ENCODE measurements at places on chromosomes 11 and 22.

DNA sequence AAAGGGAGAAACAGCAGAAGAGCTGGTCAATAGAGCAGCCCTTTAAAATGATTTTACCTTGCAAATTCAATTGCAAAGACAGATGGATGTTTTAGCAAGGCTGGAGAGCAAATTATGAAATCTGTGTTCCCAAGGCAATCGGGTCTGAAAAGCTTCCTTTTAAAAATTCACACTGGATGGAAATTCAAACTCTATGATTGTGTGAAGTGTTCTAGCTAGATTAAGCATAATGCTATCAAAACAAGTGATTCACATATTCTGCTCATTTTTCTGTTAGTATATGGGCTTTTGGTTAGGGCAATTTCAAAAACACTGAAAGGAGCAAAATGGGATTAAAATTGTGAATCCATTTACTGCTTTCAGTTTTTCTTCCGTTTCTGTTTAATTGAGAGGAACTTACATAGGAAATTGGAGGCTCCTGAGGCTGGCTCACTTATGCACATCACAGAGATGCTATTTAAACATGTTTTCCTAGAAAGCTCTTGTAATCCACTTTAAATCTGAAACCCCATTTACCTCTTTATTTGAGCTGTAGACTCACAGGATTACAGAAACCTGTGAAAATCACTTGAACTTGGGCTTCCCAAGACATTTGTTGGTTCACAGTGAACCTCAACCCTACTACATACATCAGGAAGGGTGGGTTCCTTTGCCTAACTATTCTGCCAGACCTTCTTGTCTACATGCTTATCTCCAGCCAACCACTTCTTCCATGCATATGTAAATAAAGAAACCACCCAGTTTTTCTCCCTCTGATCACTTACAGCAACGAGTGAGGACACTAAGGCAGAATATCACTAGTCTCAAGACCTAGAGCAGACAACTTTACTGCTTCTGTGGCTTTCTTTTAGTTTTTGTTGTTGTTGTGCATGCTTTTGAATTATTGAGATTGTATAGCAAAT, 201.9 kb upstream of the PITPNB start:
- no peak for DNase-seq

GRCh38 chr11:76030968-76031590, 175.2 kb downstream of the WNT11 start:
- no peak for DNase-seq

DNA sequence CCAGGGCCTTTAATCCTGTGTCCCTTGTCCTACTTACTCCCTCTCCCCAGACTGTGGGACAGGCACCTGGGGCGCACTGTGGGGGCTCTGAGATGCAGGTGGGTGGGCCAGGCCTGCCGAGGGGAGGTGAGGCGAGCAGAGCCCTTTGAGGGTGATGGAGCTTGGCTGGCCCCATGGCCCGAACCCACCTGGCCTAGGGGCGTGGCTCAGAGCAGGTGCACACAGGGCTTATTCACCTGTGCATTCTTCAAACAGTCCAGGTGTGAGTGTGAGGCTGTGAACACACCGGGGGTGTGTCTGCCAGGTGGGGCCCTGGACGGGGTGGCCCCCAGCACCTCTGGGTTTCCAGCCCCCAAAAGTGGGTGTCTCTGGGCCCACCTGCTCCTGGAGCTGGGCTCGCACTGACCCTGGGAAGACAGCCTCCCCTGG, 9.0 kb upstream of the MUC5AC start:
- no peak for DNase-seq

DNA sequence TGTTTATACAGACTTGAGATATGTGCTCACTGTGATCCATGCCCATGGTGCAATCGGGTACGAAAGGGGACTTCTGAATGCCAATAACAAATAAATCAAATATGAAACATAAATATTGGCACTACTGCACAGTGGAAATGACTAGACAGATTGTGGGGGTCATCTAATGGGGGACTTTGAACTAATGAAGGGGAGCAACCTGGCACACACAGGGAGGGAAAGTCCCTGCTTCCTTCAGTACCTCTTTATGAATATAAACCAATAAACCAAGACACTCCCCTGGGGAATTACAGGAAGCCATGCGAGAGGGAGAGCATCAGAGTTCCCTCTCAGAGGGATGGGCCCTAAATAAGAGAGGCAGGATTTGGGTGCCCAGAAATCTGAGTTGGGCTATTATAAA, 21.1 kb downstream of the MIF start:
- no peak for DNase-seq

DNA sequence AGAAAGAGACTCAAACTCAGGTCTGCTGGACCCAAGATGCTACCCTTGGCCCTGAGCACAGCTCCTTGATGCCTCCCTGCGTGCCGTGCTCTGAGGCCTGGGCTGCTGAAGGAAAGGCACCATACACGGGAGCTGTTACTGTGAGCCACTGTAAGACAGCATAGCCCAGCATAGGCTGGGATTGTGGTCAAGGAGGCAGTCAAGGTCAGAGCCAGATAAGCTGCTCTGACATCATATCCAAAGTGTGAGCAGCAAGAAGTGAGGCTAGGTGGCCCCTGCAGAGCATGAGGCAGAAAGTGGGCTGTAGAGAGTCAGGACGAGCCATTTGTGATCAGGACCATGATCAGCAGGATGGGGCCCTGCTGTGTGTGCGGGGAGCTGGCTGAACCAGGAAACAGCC, 7.7 kb downstream of the SLC22A8 start:
- no peak for DNase-seq

DNA sequence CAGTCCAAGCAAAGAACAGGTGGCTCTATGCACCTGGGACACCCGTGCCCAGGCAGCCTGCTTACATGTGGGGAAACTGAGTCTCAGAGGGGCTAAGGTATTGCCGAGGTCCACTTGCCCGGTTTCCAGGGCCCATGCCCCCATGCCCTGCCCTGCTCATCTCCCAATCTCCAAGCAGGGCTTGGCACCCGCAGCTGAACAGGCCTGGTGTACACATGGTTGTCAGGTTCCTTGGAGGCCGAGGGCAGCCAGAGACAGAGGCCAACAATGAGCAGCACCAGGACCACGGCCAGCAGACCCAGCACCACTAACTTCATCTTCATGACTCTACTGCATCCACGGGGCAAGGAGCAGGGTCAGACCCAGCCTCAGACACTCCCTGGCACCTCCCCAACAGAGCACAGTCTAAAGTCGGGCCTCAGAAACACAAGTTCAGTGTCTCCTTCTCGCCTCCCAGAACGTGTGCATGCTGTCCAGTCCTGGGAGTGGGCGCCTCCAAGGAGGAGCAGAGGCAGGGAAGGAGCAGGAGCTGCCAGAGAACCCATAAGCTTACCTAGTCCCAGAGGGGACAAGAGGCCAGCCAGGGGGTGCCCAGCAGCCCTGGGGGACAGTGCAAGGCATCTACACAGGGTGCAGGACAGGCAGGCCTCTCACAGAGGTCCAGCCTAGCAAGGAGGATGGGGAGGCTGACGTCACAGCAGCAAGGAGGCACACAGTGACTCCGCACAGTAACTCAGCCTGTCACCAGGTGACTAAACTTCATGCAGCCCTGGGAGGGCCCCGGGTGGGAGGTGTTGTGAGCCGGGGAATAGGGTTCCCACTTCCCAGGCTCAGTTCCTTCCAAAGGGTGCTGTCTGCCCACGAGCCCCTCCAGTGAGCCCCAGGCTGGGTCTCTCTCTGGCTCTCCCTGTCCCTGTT, 20.2 kb upstream of the RGL4 start:
- DNase-seq, result no peak

GRCh38 chr11:87597725-87598124, 560.0 kb downstream of the TMEM135 start:
- no peak for DNase-seq

GRCh38 chr11:74470526-74470925, 3.2 kb upstream of the KCNE3 start:
- DNase-seq, result no peak

- no peak for DNase-seq
Observed at GRCh38 chr11:83282084-83282716, 4.0 kb downstream of the CCDC90B start.

- DNase-seq, result no peak
Observed at GRCh38 chr22:49678842-49679170, 148.9 kb downstream of the BRD1 start.

GRCh38 chr11:132579634-132580327, 952.5 kb downstream of the OPCML start:
- no peak for DNase-seq

GRCh38 chr11:35030716-35031213, 108.2 kb upstream of the CD44 start:
- no peak for DNase-seq

- no peak for DNase-seq
Observed at GRCh38 chr11:26331911-26332571, at the start of gene ANO3. Gene ANO3, plus strand, starts transcription at chr11:26332130. Its CDS starts 146 bp downstream, at chr11:26332276.

DNA sequence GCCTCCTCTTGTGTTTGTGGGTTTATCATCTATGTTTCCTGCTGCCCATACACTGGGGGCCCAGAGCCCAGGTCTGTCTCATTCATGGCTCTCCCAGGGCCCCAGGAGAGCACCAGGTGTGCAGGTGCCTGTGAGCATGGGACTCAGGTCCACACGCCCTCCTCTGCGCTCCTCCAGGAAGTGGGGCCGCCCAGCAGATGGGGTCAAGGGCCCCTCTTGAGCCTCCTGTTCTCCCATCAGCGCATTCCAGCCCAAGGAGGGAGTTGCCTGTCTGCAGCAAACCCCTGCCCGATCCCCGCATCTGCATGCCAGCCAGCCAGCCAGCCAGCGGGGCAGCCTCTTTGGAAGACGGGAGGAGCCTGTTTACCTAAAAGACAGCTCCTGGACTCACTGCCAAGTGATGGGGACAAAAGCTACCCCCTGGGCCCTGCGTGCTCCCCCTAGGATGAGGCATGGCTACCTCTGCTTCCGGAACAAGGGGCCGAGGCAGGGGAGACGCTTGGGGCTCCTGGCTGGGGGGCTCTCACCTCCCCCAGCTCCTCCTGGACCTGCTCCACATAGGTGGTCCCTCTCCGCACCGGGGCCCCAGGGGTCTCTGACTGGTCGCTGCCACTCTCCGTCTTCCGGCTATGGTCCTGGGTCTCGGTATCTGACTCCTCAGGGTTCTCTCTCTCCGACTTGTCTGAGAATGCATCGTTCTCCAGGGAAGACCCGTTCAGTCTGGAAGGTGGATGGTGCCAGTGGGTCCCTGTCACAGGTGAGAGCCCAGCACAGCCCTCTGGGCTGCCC, 49.7 kb upstream of the CARS1 start:
- DNase-seq, result no peak

- no peak for DNase-seq
Observed at GRCh38 chr11:75347781-75348566, 3.5 kb downstream of the ARRB1 start.

DNA sequence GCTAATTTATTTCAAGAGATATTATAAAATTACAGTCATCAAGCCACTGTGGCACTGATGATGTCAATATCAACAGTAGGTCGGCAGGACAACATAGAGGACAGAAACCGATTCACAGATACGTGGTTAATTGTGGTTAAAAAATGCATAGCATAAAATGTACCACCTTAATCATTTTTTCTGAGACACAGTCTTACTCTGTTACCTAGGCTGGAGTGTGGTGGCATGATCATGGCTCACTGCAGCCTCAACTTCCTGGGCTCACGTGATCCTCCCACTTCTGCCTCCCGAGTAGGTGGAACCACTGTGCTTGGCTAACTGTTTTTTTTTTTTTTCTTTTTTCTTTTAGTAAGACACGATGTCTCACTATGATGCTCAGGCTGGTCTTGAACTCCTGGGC, 21.0 kb upstream of the TOLLIP start:
- DNase-seq, result no peak

GRCh38 chr22:33321466-33321865, 263.3 kb upstream of the SYN3 start:
- DNase-seq, result no peak

GRCh38 chr22:38751422-38752346, 4.1 kb downstream of the SUN2 start:
- DNase-seq, result peak; percentile 91

DNA sequence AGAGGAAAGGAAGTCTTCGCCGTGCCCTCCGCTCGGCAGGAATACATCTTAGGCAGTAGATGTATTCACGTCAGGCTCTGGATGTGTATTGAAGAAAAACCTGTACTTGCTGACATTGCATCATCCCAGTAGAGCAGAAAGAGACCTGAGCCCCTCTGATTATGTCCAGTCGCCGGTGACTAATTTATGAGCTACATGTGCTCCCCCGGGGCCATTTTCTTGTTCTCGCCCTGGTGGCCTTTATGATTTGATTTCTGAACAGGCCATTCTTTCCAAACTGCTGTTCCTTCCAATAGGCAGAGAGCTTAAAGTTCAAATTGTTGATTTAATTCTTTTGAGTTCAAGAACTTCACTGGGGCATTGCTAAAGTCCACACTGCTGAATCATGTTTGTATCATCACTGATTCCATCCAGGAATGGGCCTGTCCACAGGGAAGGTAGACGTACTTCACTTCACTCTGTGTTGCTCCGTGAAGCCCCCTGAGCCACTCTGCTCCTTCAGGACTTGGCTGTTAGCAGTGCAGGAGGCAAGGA, 137.3 kb upstream of the RASSF10 start:
- no peak for DNase-seq

GRCh38 chr22:20022231-20022977, 1.5 kb downstream of the TANGO2 start:
- peak; percentile 41 for DNase-seq

DNA sequence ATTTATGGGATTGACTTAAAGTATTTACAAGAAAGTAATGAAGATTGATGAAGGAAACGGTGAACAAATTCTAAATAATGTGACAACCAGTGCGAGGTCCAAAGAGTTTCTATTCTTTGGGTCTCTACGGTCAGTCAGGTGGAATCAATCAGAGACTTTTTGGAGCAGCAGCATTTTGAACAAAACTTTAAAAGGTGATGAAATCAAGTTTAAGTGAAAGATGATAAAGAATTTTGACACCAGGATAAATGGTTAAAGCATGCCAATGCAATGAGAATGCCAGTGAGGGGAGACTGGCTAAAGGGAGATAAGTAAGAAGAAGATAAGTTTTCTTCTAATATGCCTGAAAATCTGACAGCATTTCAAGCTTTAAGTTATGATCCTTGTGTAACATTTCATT, 67.9 kb downstream of the DCUN1D5 start:
- DNase-seq, result no peak

GRCh38 chr11:128708660-128709059, 14.8 kb downstream of the FLI1 start:
- DNase-seq, result no peak

GRCh38 chr11:34314936-34315335, 42.9 kb downstream of the ABTB2 start:
- DNase-seq, result no peak

DNA sequence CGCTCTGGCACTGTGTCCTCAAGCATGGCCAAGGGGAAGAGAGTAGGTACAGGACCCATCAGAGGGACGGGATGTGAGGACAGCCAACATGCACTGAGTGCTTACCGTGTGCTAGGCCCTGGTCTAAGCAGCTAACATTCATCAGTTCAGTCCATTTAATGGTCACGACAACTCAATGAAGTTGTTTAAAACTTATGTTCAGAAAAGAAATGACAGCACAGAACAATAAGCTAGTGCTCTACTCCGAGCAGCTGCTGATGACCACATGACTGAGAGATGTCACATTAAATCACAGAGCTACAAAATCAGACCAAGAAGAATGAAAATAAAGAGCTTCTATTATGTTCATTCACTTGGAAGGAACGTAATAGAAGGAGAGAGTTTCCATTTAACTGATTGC, 26.3 kb downstream of the PRDM10 start:
- DNase-seq, result no peak

All from CD8-positive, alpha-beta memory T cell (primary cell).